Stimulated activated CD8-positive, alpha-beta memory T cell treated with anti-CD3 and anti-CD28 coated beads, Interleukin-12 subunit alpha, Interleukin-12 subunit beta, amount 100 ng/mL, for 4 hours (primary cell): ENCODE measurements at places on chromosomes 11 and 22.
A peak's percentile ranks its signal among the peaks of the same experiment; 100 is the strongest.

DNA sequence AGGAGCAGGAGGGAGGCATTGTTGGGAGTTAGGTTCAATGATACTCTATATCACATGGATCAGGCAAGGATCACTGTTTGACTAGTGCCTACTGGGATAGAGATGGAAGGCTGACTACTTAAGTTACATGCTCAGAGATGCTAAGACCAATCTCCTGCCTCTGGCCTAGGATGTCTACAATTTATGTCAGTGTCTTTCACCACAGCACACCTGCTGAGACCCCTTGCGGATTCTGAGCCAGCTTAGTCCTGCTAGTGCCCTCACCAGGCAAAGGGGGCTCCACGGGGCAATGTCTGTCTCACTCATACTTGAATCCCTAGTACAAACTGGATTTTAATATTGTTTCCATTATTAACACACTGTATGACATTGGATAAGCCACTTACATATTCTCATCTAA is 732.5 kb downstream of the DLG2 start:
- no peak for DNase-seq

GRCh38 chr22:30857791-30858190 is 110.8 kb downstream of the MORC2 start:
- no peak for DNase-seq

GRCh38 chr22:41479671-41480396 is 10.9 kb downstream of the ACO2 start:
- no peak for DNase-seq

DNA sequence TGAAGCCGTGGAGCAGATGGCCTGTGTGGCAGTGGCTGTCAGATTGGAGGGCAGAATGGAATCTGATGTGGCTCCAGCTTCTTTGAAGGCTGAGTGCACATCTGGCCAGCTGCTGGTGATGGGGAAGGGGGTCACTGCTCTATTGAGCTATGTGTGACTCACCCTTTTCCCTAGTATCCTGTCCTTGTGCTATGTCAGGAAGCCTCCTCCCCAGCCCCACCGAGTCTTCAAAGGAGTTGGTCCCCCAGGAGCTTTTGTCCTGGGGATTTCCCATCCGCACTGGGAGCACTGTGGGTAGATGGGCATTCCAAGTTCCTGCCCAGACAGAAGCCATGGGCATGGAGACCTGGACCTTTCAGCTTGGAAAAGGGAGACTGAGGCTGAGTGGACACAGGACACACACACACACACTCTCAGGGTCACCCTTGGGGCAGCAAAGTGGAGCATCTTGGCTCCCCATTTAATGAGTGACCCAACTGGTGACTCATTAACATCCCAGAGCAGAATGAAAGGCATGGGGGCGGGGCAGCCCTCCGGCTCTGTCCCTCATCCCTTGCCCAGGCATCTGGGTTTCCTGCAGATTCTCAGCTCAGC is 3.3 kb downstream of the SERPINH1 start:
- DNase-seq: no peak

GRCh38 chr11:1012740-1013630 is 23.5 kb downstream of the MUC6 start:
- no peak for DNase-seq

DNA sequence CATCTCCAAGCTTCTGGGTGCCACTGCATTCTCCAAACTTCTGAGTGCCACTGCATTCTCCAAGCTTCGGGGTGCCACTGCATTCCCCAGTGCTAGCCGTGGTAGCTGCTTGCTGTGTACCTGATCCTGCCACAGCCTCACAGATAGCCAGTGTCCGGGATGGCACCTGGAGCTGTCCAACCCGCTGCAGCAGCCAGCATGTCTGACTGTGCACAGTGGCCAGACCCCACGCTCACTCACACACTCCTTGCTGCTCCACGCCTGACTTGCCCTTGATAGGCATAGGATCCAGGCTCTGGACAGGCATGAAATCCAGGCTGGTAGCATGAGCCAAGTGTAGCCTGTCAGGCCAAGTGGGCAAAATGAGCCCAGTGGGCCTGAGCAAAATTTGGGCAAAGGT is 465.0 kb downstream of the GUCY1A2 start:
- DNase-seq: no peak

DNA sequence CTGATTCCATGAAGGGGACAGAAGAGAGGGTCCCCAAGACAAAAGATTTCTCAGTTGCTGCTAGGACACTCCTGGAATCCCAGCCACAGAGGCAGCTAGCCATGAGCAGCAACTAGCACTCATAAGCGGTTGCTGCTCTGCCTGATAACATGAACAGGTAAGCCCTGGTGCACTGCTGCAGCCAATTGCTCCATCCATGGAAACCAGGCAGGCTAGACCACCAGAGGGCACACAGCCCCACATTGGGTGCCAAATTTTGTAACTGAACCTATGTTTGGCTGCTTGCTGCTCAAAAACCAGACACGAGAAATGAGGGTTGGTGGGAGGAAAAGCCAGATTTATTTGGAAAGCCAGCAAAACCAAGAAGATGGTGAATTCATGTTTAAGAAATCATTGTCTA is 21.9 kb upstream of the QSER1 start:
- DNase-seq: no peak

DNA sequence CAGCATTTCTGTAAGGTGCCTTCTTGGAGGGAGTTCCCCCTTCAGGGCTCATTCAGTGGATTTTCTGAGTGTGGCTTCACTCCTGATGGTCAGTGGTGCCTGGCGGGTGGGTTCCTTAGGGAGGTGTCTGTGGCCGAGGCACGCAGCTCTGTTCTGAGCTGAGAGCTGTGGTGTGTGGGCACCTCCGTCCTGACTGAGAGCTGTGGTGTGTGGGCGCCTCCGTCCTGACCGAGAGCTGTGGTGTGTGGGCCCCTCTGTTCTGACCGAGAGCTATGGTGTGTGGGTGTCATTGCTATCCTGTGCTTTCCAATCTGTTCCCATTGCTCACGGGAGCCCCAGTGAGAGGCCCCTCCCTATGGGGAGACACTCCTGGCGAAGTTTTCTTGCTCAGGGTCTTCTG is 39.8 kb downstream of the MUC6 start:
- no peak for DNase-seq

DNA sequence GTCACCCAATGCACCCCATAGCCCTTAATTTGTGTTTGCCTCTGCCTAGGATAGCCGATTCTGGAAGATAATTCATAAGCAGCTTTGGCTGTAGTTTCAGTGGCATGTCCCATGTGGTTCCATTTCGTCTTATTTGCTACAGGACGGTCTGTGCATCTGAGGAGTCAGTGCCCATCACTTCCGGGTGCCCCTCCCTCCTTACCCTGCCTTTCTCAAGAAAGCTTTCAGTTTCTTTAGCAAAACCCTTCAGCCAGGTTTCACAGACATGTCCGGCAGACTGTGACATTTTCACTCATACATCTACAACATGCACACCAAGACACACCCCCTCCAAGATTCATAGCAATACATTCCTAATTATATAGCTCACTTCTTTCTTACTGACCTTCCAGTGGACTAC is 14.3 kb downstream of the TP53AIP1 start:
- DNase-seq: no peak

DNA sequence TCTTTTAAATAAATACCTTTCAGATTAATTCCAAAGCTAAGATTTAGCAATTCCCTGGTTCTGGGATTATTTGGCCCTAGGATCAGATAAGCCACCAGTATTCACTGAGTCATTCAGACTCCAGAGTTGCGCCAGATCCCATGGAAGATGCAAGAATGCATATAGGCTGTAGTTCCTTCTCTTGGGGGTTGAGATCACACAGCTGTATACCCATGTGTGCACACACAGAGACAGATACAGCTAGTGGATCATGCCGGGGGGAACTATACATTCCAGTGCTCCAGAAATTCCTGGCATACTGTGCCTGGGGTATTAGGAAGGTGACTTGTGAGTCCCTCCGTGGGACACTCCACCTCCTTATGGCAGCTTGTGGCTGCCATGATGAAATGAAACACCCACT is 75.4 kb downstream of the ZBTB16 start:
- no peak for DNase-seq

GRCh38 chr22:38761202-38762162 is 5.7 kb upstream of the SUN2 start:
- no peak for DNase-seq

DNA sequence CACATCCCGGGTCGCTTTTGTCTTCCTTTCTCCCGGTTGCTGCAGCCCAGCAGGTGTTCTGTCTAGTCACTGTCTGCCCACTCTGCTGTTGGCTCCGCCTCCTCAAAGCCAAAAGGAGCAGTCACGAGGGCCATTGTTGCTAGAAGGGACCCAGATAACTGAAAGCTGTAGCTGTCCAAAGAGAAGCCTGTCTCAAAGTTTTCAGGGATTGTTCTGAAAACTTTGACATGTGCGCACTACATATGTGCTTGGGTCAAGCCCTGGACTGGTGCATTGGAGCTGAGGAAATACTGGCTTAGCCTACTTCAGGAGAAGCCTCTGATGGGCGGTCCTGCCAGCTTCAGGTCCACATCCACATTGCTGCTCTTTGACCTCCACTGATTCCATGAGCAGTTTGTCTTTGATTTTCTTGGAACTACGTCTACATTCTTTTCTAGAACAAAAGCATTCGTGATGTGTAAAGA is 8.8 kb upstream of the OR2AT4 start:
- DNase-seq: no peak

DNA sequence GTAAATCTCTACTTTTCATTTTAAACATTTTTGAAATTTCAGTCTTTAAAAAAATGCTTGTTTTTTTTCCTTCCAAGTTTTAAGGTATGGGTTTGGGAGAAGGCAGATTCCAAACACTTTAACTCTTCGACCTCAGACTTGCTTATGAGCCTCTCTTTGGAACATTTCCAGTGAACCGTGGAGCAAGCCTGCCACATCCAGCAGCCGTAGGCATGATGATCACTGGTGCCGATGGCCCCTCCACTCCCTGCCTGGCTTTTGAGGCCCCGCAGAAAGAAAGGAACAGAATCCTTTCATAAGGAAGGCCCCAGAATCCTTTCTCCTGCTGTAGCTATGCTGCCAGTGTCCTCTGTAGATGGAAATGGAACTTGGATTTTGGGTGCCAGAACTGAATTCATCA is 50.7 kb downstream of the BMAL1 start:
- DNase-seq: no peak

DNA sequence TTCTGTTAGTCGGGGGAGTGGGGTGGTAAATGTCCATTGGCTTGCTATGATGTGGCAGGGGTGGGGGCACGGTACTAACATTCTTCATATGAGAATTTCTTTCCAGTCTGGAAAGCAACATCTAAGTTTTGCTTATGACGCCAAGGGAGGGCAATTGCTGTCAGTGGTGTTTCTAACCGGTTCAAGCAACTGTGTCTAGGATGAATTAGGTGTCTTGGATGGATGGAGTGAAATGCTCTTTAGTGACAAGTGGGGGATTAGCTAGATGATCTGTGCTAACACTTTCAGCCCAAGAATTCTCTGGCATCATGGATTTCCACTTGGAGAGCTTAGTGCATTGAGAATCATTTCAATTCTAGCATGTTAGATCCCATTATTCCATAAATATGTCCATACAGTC is 262.6 kb upstream of the SORL1-AS1 start:
- DNase-seq: no peak

- no peak for DNase-seq
These were observed 9.2 kb upstream of the SLC35E4 start for GRCh38 chr22:30626413-30626812.

DNA sequence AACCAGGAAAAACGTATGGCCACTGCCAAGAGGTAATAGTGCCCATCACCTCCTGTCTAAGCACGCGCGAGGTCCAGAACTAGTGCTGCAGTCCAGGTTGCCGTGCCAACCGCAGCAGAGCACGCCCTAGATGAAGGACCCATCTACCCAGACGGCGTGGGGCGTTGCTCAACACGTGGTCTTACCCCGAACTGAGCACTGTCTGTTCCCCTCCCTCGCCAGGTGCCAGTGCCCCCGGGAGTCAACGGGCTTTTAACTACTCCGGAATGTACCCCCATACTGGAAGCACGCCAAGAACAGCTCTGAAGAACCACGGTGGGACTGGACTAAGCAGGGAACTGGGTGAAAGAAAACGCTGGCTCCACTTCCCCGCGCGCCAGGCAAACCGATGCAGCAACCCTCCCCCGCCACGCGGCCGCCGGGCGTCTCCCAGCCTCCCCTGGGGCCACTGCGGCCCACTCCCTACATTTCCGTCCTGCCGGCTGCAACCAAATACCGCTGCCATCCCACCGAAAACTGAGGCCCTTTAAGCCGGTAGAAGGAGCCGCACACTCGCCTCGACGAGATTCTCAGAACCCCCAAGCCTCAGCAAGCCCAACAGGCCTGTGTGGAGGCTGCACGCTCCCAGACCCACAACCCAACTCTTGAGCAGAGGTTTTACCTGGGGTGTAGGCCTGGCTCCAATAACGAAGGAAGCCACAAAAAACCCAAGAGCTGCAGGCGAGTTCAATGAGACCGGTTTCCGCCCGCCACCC is at the start of gene HSPA8:
TSS of gene HSPA8 (minus strand) at position 734 of the 755 bp plus-strand sequence. CDS start 812 bp downstream, outside the sequence.
- DNase-seq: peak; percentile 46

DNA sequence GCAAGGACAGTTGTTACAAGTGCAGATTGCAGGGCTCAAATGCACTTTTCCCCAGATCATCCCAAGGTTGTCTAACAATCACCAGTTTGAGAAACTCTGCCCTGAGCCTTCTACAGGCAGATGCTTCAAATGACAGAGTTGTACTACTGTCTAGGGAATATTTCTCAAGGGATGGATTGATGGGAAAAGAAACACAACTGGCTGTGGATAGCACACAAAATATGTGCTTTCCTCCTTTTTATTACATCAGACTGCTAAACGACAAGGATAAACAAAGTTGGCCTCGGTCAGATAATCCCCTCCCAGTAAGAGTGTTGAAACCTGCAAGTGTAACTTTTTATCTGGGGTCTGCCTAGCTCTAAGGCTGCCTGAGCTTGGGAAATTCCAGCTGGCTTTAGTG is 46.6 kb upstream of the SORL1-AS1 start:
- no peak for DNase-seq

DNA sequence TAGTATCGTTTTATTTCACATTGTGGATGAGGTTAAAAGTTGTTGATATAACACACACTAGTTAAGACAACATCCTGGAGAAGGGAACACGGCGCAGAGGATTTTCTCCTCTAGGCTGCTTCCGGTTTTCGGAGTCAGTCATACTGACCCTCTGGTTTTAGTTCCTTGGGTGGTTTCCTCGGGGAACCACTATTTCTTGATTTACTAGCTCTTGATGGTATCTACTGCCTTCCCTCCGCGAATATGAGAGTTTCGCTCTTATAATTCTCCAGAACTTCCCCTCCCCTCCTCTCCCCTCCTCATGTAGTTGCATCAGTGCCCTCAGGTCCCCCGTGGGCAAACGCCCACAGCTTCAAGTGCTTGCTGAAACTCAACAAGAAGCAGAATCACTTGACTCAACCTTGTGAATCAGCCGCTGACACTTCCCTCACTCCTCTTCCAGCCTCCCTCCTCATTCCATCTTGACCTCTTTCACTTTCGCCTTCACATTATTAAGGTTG is 15.9 kb upstream of the APOBEC3A start:
- DNase-seq: peak; percentile 49
